ENCODE measurements at places on chromosomes 13 and 19. TPM values are rescaled to one million over a fixed set of nuclear protein-coding genes. Genes with fewer than 3 reads are reported as not detected.

ZNF600 gene
- 0.11 TPM for total RNA-seq

CLIP3 gene
- 0.84 TPM for total RNA-seq

OR4F17 gene
- not detected for total RNA-seq

SKA3 gene
- total RNA-seq, result 12.4 TPM

LYPD5 gene
- total RNA-seq, result 0.20 TPM

PRX gene
- total RNA-seq, result 1.8 TPM

IFNL1 gene
- not detected for total RNA-seq

IL12RB1 gene
- total RNA-seq, result not detected

GRIN3B gene
- total RNA-seq, result 1.8 TPM

POU2F2 gene
- total RNA-seq, result 0.45 TPM

MCEMP1 gene
- not detected for total RNA-seq

CSNK1G2 gene
- 53.6 TPM for total RNA-seq

PLPPR3 gene
- 5.3 TPM for total RNA-seq

METTL21C gene
- total RNA-seq, result not detected

MEIOSIN gene
- total RNA-seq, result 0.06 TPM

ZFR2 gene
- total RNA-seq, result not detected

LHB gene
- not detected for total RNA-seq

TSHZ3 gene
- total RNA-seq, result 2.4 TPM

CYP4F2 gene
- total RNA-seq, result 0.07 TPM

BEST2 gene
- 1.8 TPM for total RNA-seq

DAND5 gene
- total RNA-seq, result 0.12 TPM

ZNF439 gene
- total RNA-seq, result not detected

KLK15 gene
- total RNA-seq, result not detected
